ENCODE measurements at places on chromosomes 4 and X.

GRCh38 chr4:128601991-128602695 is 207.4 kb upstream of the JADE1 start:
- H3K27me3 ChIP-seq = peaks cover 5% of the 10 kb centered on the region
- H3K4me3 ChIP-seq = no peak overlapping the region
- no peaks in the 10 kb centered on the region for H3K36me3 ChIP-seq
- H3K27ac ChIP-seq = no peak overlapping the region

DNA sequence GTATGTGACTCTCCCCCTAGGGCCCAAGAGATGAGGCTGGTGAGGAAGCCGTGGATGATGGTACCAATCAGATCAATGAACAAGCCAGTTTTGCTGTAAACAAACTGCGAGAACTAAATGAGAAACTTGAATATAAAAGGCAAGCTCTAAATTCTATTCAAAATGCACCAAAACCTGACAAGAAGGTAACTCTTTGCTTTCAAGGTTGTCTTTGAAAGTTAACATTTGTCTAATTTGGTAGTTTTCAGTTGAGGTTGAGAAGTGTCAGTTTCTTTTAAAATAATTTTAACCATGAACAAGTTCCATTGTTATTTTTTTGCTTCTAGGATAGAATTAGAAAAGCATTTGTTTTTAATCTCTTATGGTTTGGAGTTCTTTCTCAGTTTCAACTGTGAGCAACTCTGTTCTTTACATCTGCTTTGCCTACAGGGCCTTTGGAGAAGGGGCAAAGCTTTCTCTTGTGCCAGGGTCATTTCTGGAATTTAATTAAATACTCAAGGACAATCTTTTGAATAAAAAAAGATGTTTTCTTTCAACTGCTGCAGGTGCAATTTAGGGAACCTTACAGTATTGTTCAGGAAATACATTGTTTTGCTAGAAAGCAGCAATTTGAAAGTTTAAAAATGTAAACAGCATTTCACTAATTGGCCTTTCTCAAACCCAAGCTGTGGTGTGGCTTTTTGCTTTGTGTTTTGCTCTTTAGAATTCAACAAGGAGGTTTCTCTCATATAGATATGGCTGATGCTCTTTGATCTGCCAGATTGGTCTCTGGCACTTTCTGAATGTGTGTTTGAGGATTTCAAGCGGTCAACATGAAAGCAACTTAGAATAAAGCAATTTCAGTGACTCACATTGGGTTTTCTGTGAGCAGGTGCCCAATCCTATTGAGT is 62.9 kb downstream of the LRP2BP start:
- no peak overlapping the region for H3K27ac ChIP-seq
- H3K4me3 ChIP-seq = no peak overlapping the region
- DNase-seq = no peak
- H3K36me3 ChIP-seq = peaks cover 38% of the 10 kb centered on the region
- H3K4me1 ChIP-seq = peaks cover 8% of the 10 kb centered on the region

DNA sequence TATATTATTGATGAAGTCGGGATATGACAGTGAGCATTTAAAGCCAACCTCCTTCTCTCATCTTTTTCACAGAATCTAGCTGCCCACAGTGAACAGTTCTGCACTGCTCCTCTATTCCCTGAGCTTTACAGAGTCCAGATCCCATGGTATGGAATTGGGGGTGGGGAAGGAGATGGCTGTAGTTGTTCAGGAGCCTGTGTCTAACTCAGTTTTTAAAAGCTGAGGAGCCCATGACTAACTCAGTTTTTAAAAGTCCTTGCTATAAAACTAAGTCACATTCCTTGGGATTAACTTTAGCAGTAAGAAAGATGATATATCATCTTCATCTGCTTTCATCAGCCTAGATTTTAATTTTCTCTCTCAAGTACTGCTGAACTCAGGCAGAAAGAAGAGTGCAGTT is 96.4 kb upstream of the STIM2 start:
- H3K36me3 ChIP-seq = peaks cover 4% of the 10 kb centered on the region
- H3K27me3 ChIP-seq = no peaks in the 10 kb centered on the region
- DNase-seq = no peak
- no peak overlapping the region for H3K4me3 ChIP-seq

DNA sequence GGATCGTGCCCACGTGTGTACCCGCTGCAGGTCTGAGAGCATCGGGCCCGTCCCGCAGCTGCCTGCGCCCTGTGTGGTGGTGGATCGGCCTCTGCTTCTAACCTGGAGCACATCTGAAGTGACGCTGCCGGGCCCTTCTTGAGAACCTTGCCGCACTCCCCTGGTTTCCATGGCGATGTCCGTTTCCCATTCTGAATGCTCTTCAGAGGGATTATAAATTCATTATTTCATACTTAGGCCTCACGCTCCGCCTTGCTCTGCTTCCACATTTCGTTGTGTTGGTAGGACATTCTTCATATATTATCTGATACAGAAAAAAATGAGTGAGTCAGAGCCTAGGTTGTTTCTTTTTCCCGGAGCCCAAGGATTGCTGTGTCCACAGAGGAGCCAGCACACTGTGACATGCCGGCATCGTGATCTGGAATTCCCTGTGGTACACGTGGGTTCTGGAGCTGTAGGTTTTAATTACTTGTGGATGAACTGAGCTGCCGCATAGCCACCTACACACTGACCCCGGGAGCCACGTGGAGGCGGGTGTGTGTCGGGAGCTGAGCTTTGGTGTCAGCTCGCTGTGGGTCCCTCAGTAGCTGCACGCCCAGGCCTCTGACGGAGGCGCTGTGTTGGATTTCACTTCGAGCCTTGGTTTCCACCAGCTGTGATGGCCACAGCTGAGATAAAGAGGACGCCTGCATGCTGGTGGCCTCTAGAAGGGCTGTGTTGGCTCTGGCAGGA is 63.4 kb downstream of the PSAPL1 start:
- H3K27me3 ChIP-seq = peaks cover 4% of the 10 kb centered on the region
- H3K36me3 ChIP-seq = no peaks in the 10 kb centered on the region
- no peaks in the 10 kb centered on the region for H3K4me1 ChIP-seq
- no peak for DNase-seq

- no peaks in the 10 kb centered on the region for H3K27me3 ChIP-seq
- peak overlapping the region; percentile 46 for H3K27ac ChIP-seq
- no peak for DNase-seq
- H3K4me1 ChIP-seq = peaks cover 8% of the 10 kb centered on the region
- no peaks in the 10 kb centered on the region for H3K36me3 ChIP-seq
- no peak overlapping the region for H3K4me3 ChIP-seq
These were observed 48.4 kb upstream of the RPS6KA3 start for GRCh38 chrX:20315140-20315539.

DNA sequence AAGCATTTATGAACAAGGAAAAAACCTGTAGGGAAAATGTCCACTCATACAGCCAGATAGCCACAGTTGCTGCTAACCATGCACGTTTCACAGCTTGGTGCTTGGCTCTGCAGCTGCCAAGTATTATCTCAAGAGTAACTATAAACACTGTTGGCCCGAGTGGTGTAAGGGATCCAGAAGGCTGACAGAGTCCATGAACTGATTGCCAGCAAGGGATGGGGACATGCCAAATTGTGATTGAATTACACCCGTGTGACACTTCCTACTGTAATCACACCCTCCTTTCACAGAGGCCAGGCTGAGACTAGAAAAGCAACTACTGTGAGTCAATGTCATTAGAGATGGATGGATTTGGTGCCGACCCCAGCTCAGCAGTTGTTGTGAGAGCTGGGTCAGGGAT is 223.9 kb upstream of the ANKRD50 start:
- no peak overlapping the region for H3K27ac ChIP-seq
- H3K4me3 ChIP-seq = no peak overlapping the region
- H3K36me3 ChIP-seq = no peaks in the 10 kb centered on the region
- DNase-seq = no peak
- no peaks in the 10 kb centered on the region for H3K4me1 ChIP-seq
- no peaks in the 10 kb centered on the region for H3K27me3 ChIP-seq

DNA sequence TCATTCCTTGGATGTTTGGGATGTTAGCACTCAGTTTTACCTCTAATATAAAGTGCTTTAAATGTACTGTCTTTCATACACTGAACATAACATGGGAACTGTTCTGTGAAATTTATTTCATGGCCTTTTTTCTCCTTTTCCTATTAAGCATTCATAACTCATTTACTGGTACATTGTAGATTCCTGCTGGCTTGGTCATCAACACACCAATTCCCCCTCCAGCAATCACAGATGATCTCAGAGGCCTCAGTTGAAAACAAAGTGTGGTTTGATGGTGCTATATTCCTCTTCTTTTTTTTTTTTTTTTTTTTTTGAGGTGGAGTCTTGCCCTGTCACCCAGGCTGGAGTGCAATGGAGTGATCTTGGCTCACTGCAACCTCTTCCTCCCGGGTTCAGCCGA is 61.9 kb upstream of the FAM47B start:
- H3K36me3 ChIP-seq = no peaks in the 10 kb centered on the region
- DNase-seq = no peak
- H3K4me3 ChIP-seq = no peak overlapping the region

DNA sequence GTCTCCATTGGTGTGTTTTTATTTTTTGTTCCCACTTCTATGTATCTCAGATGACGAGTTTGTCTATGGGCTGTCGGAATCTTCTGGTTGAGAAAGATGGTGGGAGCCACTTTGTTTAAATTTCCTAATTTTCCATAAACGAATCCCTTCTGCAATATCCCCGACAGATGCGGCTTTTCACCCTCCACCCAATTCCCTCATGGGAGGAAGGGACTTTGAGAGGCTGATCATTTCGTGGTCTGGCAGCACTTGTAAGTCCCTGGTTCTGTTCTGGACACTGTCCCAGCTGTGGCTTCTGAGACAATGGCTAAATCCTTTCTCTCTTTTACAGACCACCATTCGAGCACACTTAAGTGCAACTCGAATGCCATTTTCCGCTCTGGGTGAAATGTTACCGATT is 72.2 kb upstream of the PUDP start:
- peaks cover 2% of the 10 kb centered on the region for H3K36me3 ChIP-seq
- H3K4me3 ChIP-seq = no peak overlapping the region
- H3K27ac ChIP-seq = no peak overlapping the region

DNA sequence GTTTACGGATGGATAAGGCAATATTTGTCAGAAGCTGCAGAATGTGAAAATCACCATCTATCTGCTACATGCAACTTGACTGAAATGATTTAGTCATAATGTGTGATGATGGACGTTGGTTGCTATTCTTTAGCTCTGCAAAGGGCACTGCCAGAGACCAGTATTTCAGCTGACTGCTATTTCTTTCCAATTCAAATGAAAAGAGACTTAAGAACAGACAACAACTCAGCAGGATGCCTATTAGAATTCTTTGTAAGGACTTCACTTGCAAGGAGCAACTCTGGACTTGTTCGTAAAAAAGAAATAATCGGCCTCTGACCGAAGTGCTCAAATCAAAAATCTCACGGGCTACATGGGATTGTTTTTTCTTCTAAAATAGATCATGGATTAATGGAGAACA is 262.7 kb downstream of the DHX15 start:
- DNase-seq = no peak
- H3K27me3 ChIP-seq = no peaks in the 10 kb centered on the region
- no peak overlapping the region for H3K27ac ChIP-seq
- no peaks in the 10 kb centered on the region for H3K4me1 ChIP-seq
- H3K4me3 ChIP-seq = no peak overlapping the region

DNA sequence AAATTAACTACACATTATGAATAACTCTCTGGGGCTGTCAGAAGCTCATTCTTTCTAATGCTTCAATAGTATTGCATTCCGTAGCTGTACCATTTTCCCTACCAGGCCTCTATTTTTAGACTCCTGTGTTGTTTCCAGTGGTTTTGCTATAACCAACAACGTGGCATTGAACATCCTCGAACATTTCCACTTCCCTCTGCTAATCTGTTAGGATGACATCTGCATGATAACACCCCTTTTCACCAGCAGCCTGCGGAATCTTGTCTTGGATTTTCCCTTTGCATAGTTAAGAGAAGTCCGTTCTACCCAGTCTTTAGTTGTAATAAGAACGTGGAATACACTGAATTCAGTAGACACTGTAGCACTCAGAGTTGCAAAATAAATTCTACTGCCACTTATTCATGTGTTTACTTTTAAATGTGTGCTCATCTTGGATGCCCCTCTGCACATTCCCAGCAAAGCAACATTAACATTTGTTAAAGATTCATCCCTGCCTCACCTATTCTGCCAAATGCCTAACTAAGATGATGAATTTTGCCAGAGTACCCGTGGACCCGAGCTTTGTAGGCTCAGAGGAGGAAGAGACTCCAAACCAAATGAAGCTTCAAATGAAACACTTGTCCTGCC is 55.6 kb downstream of the SEL1L3 start:
- no peak for DNase-seq
- H3K4me3 ChIP-seq = no peak overlapping the region
- H3K36me3 ChIP-seq = peaks cover 17% of the 10 kb centered on the region
- H3K27ac ChIP-seq = no peak overlapping the region

GRCh38 chr4:147791865-147792264 is 60.0 kb downstream of the ARHGAP10 start:
- peak overlapping the region; percentile 78 for H3K27ac ChIP-seq
- no peak for DNase-seq
- H3K27me3 ChIP-seq = no peaks in the 10 kb centered on the region
- no peaks in the 10 kb centered on the region for H3K36me3 ChIP-seq
- H3K4me1 ChIP-seq = peaks cover 38% of the 10 kb centered on the region
- no peak overlapping the region for H3K4me3 ChIP-seq

GRCh38 chr4:123159479-123159878 is 237.1 kb upstream of the NUDT6 start:
- H3K36me3 ChIP-seq = peaks cover 10% of the 10 kb centered on the region
- no peak overlapping the region for H3K4me3 ChIP-seq
- no peak for DNase-seq

DNA sequence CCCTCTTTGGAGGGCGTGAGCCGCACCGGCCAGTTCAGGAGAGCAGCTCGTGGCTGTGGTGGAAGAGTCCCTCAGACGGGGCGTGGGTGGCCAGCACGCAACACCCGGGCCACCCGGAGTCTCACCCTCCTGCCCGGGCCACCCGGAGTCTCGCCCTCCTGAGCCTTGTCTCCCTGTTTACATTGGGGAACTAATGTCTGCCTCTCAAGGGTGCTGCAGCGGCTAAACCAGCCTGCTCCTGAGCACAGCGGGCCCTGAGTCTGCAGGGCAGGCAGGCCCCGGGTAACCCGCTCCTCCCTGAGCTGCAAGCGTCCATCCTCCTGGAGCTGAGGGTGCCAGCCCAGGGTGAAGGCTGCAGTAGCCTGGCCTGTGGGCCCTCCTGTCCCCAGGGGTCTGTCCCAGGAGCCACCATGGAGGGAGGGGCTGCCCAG is 3.0 kb downstream of the PDE6B start:
- no peak overlapping the region for H3K4me3 ChIP-seq
- H3K27me3 ChIP-seq = peaks cover 8% of the 10 kb centered on the region
- H3K36me3 ChIP-seq = no peaks in the 10 kb centered on the region
- no peak for DNase-seq
- no peak overlapping the region for H3K27ac ChIP-seq
- H3K4me1 ChIP-seq = no peaks in the 10 kb centered on the region

DNA sequence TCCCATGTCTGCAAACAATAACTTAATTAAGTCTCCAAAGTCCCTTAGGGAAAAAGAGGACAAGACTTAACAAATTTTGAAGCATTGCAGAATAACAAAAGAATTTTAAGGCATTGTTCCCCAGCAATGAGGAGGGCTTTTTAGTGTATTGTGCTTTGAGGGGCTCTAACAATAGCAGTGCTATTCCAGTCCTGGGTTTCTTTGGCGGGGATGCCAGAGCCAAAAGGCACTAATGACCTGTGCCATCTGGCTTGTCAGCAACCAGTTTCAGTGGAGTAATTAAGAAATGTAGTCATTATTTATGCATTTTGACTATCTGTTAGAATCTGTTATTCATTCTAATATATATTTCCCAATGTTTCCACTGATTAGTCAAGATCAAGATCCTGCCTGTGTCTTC is 575.4 kb downstream of the SPRY1 start:
- DNase-seq = no peak
- H3K36me3 ChIP-seq = no peaks in the 10 kb centered on the region
- H3K4me1 ChIP-seq = no peaks in the 10 kb centered on the region
- no peaks in the 10 kb centered on the region for H3K27me3 ChIP-seq
